Fibroblast of villous mesenchyme (primary cell): ENCODE measurements at places on chromosomes 6 and 20. TPM values are rescaled to one million over a fixed set of nuclear protein-coding genes. Genes with fewer than 3 reads are reported as not detected.

GRCh38 chr6:150230164-150230561 lies 87.3 kb downstream of the PPP1R14C start:
- no peak for DNase-seq

DNA sequence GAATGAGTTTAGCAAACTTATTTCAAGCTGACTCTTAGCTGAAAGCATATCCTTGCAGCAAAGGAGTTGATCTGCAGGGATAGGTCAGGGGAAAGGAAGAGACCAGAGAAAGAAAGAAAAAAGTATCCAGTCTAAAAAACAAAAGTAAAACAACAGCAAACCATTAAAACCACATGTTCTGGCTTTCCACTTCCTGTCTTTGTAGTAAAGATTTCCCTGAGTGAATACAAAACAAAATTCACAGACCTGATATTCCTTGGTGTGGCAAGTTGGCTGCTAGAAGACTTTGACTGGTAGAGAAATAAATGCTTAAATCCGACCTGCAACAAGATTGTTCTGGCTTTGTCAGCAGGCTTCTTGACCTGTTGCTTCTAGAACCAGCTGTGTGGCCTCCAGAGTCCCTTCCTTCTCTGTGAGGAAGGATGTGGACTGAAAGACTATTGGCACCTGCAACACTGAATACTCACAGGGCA lies 23.4 kb upstream of the MCM3 start:
- DNase-seq: peak; percentile 10

- no peak for DNase-seq
Measured at GRCh38 chr6:40906759-40907158, 132.3 kb downstream of the UNC5CL start.

- DNase-seq: no peak
Measured at GRCh38 chr6:113876695-113877094, 19.6 kb downstream of the MARCKS start.

DNA sequence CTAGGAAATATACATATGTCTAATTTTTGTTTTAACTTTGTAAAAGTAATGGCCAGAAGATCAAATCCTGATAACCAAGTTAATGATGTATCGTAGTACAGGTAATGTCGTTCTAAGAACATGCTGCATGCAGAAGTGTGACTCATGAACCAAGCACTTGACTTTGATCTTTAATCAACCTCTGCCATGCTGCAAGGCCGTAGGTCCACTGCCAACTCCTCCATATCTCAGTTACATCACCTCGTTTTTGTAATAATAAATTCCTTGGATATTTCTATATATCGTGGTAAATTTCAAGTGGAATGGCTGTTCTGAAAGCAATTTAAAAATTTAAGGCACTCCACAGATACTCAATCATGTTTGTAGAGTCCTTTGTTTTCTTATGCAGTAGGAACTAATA lies 771.7 kb downstream of the EPHA7 start:
- peak; percentile 7 for DNase-seq

GRCh38 chr6:113585246-113585645 lies 271.9 kb upstream of the MARCKS start:
- DNase-seq: peak; percentile 48

DNA sequence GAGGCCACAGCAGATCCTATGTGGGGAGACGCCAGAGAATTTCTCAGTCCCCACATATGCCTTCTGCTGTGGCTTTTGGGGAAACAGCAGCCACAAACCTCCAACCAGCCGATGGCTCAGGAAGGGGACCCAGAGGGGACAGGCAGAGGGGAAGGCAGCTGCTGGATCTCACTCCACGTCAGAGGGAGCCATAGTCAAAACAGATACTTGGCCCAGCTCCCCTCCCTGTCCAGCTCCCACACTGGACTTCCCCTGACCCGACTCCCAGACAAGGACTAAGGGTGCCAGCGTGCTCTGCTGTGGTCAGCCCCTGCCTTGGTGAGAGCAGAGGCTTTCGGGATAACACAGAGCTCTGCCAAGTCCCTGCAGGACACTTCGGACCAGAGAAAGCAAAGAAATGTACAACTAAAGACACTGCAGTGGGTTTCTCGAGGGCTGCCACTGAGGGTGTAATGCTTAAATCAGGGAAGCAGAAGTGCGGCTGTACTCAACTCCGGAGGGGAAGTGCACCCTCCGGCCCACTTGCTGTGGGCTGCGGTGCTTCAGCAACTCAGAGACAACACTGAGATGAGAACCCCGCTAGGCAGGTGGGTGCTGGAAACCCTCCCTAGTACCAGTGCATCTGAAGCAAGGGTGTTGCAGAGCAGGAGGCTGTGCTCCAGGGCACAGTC lies 47.2 kb downstream of the RRBP1 start:
- DNase-seq: peak; percentile 60

Gene POPDC3
- 17.7 and 19.4 TPM in 2 replicates for total RNA-seq

Gene ASCC3
- 104 and 165 TPM in 2 replicates for total RNA-seq

DNA sequence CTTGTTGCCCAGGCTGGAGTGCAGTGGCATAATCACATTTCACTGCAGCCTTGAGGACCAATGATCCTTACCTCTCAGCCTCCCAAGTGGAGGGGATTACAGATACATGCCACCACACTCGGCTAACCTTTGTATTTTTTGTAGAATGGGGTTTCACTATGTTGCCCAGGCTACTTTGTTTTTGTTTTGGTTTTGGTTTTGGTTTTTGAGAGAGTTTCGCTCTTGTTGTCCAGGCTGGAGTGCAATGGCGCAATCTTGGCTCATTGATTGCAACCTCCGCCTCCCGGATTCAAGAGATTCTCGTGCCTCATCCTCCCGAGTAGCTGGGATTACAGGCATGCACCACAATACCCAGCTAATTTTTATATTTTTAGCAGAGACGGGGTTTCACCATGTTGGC lies 105.5 kb downstream of the BMP7 start:
- peak; percentile 43 for DNase-seq

DNA sequence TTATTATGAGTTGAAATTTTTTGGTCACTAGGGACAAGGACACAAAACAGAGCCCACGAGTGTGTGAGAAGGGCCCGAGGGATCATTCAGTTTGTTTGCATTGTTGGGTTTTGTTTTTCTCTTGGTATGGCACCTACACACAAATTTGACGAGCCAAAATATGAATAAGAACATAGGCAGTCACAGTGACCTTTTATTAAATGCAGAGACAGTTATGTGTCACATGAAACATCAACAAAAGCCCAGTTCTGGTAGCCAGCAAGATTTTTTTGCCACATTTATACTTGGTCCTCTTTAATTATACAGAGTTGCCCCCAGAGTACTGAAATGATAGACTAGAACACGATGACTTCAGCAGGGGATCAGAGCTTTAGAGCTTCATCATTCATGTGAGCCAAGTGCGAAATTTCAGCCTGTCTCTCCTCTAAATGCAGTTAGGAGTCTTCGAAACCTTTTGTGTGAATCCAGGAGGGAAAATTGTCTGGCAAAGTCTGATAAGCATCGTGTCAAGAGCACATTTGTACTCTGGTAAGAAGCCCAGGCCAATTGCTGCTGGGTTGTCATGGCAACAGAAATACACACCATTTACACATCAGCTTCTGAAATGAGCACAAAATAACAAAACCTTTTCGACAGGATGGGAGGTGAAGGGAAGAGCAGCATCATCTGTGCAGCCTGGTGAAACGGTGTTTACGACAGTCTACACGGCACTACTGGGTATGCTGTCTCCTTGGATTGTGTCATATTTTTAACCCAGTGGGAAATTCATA lies 79.2 kb upstream of the RIPOR2 start:
- peak; percentile 86 for DNase-seq

- DNase-seq: peak; percentile 75
Measured at GRCh38 chr20:44734938-44735337, 10.7 kb upstream of the KCNK15 start.

DNA sequence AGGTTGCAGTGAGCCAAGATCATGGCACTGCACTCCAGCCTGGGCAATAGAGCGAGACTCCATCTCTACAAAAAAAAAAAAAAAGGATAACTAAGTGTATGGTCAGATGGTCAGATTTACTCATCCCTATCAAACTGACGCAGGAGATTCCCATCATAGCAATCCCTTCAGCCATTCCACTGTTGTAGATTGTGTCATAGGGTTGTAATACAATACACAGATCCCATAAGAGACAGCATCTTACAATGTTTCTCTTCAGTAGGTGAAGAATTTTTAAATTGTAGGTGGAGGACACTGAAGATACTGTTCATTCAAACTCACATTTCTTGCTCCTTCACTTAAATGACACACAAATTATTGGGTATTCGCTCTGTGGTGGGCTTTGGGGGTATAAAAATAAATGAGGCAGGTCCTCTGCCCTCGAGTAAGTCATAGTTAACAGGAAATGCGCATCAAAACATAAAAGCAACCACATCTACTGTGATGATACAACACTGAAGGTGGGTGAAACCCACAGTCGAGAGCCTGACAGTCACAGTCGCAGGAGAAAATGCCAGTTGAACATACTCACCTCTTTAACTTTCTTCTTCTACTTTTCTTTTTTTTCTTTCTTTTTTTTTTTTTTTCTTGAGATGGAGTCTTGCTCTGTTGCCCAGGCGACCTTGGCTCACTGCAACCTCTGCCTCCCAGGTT lies 205.5 kb downstream of the ZNF217 start:
- DNase-seq: no peak

DNA sequence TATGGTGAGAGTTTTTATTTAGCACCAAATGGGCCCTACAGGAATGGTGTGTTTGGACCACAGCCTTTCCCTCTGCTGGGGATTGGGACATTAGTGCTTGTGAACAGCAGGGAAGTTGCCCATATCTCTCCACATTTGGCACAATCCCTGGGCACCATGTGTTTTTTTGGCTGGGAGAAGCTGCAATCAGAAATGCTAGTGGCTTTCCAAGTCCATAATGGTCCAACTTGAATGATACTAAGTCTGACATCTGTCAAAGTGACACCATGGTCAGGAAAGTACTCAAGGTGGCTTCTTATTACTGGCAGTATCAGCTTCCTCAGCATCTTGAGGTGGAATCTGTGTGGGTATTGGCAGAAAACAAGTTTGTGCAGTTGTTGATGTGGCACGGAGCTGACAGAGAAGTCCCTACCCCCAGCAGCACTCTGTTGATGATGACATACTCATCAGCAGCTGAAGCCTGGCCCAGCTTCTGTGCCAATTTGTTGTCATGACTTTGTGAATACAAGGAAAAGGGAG lies 53.0 kb downstream of the SASH1 start:
- DNase-seq: no peak

GRCh38 chr20:23272176-23273029 lies 78.2 kb upstream of the NXT1 start:
- DNase-seq: no peak

DNA sequence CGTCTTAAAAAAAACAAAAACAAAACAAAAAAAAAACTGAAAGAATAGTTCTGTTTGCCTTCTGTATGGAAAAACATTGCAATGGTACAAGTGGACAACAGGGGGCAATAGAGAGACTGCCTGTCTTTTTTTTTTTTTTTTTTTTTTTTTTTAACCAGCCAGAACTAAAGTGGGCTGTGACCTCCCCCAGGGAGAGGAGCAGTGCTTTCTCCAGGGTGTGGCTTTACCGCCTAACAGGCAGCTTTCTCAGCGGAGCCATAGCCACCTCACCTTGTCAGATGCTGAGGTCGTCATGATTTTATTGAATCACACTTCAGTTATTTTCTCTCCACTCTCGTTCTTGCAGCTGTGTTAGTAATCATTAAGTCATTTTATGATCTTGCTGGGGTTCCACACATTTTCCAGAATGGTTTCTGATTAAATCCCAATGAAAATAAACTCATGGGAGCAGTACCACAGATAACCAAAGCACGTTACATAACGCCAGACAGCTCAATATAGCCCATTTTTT lies 78.4 kb downstream of the GMPR start:
- no peak for DNase-seq

DNA sequence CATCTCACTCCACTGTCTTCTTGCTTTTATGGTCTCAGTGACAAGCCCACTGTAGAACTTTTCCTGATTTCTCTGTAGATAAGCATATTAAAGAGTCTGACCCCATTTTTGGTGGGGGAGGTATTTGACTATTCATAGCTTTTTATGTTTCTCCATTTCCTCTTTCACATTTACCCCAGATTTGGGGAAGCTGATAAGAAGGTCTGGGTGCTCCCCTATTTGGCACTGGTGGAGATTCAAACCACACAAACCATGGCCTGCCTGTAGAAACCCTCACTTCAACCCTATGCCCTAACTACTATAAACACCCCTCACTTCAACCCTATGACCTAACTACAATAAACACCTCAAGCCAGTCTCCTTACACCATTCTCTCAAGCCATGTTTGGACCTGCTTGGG lies 196.2 kb upstream of the SYNDIG1 start:
- DNase-seq: no peak

Gene MTFR2
- total RNA-seq: 0.97 and 4.3 TPM in 2 replicates

DNA sequence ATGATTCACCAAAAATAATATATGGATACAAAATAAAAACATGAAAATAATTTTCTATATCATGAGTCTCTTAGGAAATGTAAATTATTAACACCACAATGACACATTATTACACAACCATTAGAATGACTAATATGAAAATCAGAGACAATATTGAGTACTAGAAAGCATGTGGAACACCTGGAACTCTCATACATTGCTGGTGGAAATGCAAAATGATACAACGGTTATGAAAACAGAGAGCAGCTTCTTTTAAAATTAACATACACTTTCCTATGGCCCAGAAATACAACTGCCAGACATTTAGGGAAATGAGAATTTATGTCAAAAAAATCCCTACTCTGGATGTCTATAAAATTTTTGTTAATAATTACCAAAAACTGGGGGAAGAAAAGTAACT lies 853.3 kb upstream of the MAN1A1 start:
- no peak for DNase-seq

DNA sequence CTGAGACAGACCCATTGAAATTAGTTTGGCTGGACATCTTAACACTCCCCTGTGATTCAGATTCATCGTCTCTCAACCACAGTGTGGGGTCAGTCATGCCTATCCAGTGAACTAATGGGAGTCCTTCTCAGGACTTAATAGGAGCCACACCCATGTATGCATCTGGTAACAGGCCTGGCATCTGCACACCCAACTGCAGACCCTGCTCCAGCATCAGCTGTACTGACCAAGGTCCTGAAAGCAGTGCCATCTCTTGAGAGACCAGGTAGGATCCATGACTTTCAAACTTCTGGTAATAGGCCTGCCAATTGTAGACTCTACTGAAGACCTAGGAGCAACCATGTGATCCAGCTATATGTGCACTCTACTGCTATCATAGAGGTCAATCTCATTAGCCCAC lies 363.6 kb upstream of the POU3F2 start:
- DNase-seq: no peak

Gene CDH26
- total RNA-seq: 0.32 and 0.86 TPM in 2 replicates

- peak; percentile 78 for DNase-seq
Measured at GRCh38 chr6:148565930-148566663, 180.7 kb upstream of the UST start.

- peak; percentile 99 for DNase-seq
Measured at GRCh38 chr6:45609141-45609638, 231.5 kb upstream of the SUPT3H start.

- no peak for DNase-seq
Measured at GRCh38 chr6:149362289-149362688, 37.8 kb upstream of the SUMO4 start.

DNA sequence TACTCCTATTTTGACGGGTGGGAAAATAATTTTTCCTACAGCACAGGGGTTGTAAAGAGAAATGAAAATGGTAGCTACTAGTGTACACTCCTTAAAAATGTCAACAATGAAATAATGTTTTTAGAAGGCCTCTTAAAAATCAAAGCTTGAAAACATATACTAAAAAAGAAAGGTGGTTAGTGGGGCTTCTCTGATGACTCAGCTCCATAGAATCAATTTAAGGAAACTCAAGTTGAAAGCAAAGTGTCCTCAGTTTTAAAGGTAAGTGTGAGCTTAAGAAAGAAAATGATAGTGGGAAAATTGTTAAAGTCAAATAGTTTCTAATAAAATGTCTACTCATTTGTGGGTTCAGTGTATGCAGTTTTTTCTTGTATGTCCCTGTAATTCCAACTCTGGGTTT lies 58.2 kb downstream of the ADGRB3 start:
- no peak for DNase-seq

- DNase-seq: peak; percentile 35
Measured at GRCh38 chr6:82365016-82365795, 1.6 kb downstream of the TPBG start.
